Large intestine (tissue), 12 donors: ENCODE measurements at places on chromosomes 3 and 15.
A peak's percentile ranks its signal among the peaks of the same experiment; 100 is the strongest.

DNA sequence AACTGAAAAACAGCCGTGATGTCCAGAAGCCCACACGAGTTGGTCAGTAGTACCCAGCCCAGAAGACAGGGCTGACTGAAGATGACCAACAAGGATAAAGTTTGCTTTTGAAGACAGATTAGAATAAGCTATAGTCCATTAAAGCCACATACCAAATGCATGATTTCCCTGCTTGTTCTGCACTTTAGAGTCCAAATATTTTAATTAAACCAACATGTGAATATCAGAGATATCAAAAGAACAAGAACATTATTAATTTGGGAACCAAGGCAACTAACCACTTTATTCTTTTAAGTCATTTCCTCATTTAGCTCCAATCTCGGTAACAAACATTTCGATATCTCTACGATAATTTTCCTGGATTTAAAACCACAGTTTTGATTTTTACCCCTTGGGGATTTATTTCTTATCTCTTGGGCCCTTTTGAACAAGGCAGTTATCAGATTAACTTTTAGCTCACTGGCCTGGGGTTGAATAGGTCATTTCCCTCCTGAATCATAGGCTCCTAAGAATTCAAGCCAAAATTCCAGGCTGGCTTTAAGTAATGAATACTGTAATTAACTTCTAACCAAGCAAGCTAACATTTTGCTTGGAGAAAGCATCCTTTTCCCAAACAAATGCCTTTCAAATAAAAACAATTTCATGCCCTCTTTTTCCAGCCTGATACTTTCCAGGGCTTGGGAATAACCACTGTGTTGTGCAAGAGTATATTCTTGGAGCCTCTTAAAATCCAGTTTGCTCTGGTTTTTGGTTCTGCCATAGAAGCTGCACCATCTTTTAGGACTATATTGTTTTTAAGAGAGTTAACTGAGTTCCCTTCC is 102.9 kb upstream of the NR2E3 start:
- peak; percentile 9 for DNase-seq

DNA sequence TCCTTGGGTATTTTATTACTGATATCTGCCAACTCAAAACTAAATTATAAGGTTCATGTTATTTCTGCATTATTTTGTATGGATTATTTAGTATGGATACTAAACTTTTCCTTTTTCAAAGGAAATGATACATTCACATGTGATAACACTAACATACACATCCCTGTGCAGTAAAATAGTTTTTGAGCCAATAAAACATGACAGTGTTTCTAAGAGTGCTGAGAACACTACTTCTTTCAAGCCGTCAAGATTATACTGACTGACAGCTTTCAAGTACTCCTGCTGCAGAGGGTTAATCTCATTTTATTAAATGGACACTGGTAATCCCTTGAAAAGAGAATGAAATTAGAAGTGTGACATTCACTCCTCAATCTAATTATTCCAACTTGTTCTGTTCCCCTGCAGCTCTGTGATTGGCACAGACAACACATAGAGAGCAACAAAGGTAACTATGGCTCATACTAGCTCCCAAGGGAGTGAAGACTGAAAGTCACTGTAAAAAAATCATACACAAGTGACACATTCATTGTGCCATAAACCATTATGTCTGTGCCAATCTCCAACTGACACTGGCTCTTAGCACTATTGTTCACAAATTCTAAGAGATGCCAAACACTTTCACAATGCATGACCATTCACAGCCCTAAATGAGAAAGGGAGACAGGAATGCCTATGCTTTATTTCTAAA is 468.6 kb downstream of the SHQ1 start:
- peak; percentile 19 for DNase-seq

GRCh38 chr15:89167267-89168176 is 53.9 kb downstream of the RLBP1 start:
- DNase-seq: no peak

DNA sequence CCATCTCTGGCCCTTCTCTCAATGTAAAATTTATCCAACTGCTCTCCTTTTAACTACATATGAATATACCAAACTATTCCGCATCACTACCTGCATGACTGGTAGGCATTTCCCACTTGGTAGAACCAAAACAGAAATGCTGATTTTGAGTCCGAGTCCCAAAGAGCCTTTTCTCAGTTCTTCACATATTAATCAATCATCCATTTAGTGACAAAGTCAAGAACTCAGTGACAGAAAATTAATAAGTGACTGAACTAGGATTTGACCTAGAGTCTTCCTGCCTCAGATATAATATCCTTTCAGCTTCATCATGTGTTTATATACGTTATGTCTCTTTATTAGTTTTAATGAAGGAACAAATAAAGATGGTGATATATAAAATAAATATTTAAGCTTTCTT is 700.6 kb upstream of the GOLIM4 start:
- no peak for DNase-seq

GRCh38 chr3:127074900-127075360 is 92.0 kb downstream of the PLXNA1 start:
- DNase-seq: no peak

- DNase-seq: no peak
Observed at GRCh38 chr3:111921181-111921580, 57.6 kb upstream of the ABHD10 start.

- DNase-seq: no peak
Observed at GRCh38 chr15:85733416-85733815, 61.3 kb downstream of the KLHL25 start.

- DNase-seq: peak; percentile 68
Observed at GRCh38 chr15:75801859-75802593, 41.2 kb upstream of the UBE2Q2 start.

DNA sequence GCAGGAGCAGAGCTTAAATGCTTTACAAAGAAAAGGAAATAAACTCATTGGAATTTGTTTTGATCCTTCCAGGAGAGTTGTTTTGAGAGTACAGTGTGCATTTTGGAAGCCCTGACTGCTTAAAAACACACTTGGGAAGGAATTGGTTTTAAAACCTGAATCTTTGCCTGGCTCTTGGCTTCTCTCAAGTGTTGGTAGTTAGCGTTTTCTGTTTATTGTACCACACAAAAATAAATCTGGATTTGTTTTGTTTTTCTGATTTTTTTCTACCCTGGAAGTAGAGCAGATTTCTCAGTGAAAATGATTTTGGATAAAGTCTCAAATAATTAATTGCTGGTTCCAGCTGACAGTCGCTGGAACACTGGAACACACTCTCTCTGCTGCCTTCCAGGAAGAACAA is 90.6 kb downstream of the CHST2 start:
- no peak for DNase-seq

- DNase-seq: no peak
Observed at GRCh38 chr3:29802057-29802456, 521.2 kb downstream of the RBMS3 start.

DNA sequence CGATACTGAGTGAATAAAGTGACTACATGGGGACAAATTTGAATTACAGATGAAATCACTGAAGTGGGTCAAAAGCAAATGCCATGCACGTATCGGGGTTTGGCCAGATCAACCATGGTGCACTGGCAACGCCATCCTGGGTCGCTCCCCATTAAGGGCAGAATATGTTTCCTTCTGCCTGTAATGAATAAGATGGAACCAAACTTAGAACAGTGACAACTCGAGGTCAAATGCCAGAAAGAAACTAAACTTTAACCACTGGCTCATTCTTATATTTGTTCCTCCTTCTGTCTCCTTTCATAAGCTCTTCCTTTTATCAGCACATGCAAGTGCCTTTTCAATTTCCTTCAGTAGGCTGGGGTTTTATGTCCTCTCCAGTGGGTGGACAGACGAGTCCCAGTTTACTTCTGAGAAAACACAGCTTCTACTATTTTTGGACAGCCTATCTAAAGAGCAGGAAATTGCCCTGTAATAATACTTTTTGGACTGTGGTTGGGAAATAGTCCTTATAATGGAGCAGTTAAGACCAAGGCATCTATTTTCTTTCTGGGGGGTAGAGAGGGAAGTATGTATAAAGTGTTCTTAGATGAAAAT is 61.4 kb downstream of the WHAMM start:
- no peak for DNase-seq

- DNase-seq: no peak
Observed at GRCh38 chr3:89966877-89967665, 859.6 kb downstream of the EPHA3 start.

DNA sequence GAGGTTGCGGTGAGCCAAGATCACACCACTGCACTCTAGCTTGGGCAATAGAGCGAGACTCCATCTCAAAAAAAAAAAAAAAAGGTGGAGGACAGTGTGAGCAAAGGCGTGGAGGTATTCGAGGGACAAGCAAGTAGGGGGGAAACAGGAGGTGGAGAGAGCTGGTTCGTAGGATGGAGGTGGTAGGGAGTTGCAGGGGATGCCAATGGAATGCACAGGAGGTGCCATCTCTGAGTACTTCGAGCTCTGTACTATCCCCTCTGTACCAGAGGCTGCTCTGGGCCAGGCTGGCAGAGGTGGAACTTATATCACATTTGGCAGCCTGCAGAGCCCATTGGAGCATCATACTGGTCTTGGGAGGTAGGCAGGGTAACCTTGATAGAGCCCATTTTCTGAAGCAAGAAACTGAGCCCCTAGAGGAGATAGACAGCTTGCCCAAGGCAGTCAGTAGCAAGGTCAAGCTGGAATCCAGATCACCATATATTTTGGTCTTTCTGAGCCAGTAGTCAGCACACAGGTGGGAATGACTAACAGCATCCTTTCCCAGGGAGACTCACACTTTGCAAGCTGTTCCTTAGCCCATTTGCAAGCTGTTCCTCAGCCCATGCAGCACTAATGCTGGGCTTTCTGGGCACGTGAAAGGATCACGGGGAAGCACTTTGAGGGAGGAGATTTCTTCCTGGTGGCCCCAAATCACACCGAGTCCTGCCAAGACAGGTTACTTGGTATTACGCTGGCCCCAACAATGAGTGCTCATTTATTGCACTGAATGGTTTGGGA is 9.2 kb upstream of the CCDC33 start:
- no peak for DNase-seq

DNA sequence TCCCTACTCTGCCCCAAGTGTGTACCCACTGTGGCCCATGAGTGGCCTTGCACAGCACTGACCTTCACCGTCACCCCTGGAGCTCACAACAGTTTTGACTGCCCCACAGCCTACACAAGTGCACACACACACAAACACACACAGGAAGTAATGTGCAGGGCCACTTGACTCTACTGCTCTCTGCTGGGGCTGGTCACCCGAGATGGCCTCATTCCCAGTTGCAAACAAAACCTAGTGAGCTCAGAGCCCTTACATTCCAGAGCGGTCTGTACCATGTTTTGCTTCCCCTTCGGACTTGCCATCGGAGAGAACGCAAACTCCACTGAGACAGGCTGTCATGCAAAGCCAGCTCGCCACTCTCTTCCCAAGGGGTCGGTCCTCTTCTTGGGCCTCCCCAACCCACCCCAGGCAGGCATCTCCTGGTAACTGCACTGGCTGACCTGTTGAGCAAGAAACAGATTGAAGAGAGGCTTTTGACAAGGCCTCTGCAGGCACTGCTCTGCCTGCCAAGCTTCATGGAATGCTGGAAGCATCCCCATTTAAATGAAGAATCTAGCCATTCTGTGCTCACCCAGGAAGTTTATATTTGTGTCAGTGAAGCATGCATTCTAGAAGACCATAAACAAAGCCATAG is 232.0 kb upstream of the IGF1R start:
- DNase-seq: no peak

- no peak for DNase-seq
Observed at GRCh38 chr3:126399351-126399735, 4.6 kb downstream of the CFAP100 start.

DNA sequence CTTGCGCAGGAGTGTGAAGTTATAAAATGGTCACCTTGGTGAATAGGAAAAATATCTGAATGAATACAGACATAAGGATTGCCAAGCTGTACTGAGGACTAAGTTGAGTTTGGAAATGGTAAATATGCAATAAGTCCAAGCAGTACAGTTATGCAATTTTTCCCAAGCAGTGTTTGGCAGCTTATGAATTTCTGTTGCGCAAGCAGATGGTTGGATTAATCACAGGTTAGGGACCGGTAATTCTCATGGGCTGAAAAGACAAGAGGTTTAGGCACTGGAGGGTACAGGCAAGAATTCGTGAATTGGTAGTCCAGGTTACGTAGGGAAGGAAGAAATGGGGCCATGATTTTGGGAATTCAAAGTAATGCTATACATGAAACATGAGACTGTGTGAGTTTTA is 210.3 kb downstream of the RAP2B start:
- no peak for DNase-seq

GRCh38 chr3:104731074-104731473 is 635.6 kb upstream of the ALCAM start:
- DNase-seq: no peak

DNA sequence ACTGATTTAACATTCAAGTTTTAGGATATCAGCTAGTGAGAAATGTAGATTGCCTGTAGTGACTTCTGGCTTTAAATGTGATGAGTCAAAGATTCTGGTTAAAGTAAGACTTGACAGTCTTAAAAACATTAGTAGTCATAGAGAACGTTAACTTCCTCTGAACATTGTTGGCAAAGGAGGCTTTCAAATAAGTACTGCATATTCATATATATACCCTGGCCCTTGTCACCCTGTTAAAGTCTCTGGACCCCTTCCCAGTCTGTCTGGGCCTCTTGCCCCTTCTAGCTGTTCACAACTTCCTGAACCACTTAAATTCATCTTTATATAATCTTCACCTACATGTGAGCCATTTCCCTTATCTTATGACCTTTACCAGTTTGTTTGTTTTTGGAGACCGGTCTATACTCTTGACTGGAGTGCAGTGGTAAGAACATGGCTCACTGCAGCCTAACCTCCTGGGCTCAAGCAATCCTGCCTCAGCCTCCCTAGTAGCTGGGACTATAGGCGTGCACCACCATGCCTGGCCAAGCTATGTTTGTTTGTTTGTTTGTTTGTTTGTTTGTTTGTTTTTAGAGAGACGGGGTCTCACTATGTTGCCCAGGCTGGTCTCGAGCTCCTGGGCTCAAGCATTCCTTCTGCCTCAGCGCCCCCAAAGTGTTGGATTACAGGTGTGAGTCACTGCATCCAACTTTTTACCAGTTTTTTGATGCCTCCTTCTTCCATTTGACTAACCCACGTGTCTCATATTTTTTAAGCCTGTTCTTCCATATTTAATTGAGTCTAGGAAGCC is 64.4 kb upstream of the CRTC3 start:
- DNase-seq: no peak

DNA sequence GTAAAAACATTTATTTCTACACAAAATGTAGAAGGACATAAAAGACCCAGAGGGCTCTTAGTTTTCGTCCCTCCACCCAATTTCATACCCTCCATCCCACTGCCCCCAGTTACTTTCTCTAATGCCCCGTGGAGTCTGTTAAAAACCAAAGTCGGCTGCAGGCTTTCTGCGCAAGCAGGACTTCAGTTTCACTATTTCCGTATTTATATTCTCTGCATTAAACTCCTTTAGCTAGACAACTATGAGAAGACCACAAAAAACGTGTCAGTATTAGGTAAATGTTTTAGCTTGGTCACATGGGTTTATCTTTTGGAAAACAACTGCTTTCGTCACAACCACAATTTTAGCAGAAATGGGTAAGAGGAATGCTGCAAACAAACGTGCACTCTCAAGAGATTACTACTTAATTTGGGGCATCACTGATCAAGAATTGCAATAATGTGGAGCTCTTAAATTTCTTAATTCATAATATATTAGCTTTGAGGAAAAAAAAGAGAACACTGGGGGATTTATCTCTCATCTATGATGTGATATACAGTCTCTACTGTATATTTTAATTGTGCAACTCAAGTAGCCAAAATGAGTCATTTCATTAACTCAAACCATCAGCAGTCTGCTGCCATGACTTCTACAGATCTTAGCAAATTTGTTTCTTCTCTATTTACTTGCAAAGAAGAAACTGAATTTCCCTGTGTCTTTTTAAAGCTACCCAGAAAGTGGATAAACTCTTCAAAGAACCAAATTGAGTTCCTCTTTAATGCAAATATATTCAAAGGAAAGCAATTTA is 740 bp upstream of the NSMCE3 start:
- DNase-seq: no peak

- DNase-seq: no peak
Observed at GRCh38 chr3:84683493-84683892, 275.3 kb upstream of the CADM2 start.
